Stimulated activated CD8-positive, alpha-beta memory T cell treated with anti-CD3 and anti-CD28 coated beads, Interleukin-4, amount 100 ng/mL, for 24 hours (primary cell): ENCODE measurements at places on chromosomes 2 and 18.

DNA sequence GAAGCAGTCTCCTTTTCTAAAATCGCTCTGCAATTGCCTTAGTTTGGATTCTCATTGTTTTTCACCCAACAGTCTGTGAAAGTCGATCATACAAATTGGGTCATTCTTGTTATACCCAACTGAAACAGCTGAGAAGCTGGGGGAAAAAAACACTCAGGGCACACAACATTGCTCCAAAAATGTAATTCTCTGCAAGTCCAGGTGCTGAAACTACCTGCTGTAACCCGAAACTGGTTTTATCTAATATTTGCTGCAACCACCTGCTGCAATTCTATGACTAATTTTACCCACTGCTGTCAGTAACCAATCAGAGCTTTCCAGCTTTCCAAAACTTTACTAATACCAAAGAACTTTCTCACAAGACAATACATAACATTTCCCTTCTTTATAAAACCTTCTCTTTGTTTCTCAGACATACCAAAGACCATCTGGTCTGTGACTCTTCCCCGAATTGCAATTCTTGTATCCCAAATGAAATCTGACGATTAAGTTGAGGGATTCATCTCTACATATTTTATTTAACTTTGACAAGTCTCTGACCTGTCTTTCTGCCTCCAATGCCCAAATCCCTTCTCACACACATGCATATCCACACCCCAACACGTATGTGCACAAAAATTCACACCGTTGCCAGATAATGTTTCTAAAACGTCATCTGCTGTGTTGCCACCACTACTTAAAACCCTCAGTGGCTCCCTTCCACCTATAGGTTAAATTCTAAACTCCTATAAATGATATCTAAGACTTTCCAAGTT is 198.3 kb downstream of the PIEZO2 start:
- DNase-seq, result no peak

- no peak for DNase-seq
These were observed 72.7 kb upstream of the GLS start for GRCh38 chr2:190807886-190808285.

- DNase-seq, result no peak
These were observed 136.3 kb upstream of the SLC39A10 start for GRCh38 chr2:195520671-195521155.

DNA sequence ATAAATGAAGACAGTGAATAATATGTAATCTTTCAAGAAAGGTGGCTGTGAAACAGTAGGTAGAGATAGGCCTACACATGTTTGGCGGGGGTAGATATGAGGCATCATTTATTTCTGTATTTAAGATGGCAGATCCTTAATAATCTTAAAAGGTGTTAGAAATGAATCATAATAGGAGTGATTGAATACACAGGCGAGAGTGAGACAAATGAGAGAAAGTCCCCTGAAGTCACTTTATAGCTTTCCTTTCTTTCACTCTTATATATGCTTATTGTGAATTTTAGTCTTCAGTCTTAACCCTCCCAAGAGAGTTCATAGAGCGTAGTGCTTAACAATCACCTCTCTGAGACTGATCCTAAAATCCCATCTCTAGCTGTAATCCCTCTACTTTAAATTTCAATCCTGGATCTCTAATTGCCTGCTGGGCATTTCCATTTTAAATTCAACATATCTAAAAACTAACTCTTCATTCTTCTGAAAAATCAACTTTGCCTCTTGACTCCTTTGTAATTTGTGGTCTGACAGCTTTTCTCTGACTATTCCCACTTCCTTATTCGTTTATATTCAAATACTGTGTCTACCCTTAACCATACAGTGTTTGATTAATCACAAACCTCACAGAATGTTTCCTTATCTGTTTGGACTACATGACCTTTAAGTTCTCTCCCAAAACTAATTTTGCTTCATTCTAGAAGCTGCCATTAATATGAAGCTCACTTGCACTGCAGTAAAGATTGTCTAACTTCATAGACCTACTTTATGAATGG is 463.7 kb upstream of the FSIP2 start:
- DNase-seq, result no peak

DNA sequence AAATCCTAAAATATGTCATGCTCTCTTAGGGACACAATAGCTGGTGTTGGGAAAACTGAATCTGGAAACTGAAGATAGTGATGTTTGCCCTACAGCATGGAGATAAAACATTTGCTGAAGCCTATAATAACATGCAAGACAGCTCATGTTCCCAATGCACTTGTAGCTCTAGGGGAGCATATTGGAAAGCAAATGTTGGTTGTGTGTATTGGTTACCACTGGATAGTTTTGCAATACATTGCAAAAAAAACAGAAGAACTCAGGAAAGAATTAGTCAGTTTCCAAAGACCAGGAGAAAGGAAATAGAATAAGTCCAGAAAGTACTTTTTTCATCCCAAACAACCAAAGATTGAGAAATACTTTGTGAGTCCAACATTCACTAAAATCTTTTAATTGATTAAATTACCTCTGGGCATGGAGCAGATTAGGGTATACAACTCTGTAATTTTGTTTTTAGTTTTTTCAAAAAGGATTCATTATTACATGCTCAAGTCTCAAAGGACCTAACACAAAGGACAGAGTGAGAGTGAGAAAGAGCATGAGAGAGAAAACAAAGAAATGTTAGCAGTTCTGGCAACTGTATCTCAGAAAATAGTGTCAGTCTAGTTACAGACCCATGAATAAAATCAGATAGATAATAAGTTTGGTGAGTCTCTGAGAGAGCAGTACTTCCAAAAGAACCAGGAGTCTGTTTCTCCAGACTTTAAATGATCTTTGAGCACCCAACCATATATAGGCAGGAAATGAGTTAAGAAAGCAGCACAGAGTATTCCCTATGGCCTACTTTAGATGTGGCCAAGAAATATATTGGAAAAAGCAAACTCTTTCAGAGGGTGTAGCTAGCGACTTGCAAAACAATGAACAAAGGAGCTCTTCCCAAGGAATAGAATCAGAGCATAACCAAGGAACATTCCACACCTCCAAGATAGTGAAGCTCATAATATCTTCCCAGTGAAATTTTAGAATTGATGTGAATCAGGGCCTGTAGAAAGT is 36.6 kb upstream of the COL3A1 start:
- no peak for DNase-seq

DNA sequence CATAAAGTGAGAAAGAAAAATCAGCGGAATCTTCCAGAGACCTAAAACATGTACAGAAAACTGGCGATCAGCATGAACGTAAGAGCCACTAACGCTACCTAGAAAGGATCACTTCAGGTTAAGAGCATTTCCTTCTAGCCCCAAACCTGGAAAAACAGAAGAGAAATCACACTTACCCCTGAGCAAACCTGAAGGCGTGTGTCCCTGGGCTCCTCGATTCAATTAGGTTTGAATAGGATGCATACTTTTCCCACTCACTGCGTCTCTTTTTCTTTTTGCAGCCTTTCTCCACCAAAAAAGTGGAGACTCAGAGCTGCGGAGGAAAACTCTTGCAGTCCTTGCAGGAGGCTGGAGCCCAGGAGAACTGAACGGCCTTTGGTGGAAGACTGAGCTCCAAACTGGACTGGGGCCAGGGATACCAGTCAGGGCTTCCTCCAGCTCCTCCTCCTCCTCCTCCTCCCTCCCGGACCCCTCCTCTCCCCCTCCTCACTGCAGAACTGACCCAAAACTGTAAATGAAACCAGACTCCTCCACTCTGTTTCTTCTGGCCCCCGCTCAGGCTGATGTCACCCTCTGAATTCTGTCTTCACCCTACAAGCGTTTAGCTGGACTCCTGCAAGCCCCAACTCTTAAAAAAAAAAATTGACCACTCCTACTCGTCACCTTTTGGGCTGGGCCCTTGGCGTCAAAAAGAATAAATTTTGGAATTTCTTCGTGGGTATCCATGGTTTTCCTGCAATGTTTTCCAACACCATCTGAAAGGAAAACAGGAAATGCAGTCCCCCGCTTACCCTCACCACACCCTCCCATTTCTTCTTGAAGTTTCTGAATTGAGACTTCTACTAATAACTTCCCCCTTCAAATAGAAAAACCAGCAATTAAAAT is at the start of gene COL6A3:
Gene COL6A3, minus strand, starts transcription at position 388 of the 885 bp plus-strand sequence. CDS start 17,347 bp downstream, outside the sequence.
- DNase-seq, result no peak

DNA sequence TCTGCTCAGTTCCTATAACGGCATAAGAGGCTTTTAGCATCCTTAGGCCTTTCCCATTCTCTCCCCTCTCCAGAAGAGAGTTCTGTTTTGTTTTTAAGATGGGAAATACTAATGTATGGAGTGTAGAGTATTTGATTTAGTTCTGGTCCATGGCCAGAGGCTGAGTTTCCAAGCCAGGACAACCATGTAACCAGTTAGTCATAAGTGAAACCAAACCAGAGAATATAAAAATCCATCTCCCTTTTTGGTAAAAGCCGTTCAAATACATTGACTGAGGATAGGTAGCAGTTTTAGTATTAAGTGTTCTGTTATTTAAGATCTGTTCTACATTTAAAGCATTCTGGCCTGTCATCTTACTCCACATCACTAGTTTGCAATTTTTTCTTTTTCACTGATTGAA is 3.1 kb downstream of the PSMD1 start:
- DNase-seq, result no peak

GRCh38 chr2:11410101-11410500 is 55.9 kb downstream of the E2F6 start:
- DNase-seq, result no peak

DNA sequence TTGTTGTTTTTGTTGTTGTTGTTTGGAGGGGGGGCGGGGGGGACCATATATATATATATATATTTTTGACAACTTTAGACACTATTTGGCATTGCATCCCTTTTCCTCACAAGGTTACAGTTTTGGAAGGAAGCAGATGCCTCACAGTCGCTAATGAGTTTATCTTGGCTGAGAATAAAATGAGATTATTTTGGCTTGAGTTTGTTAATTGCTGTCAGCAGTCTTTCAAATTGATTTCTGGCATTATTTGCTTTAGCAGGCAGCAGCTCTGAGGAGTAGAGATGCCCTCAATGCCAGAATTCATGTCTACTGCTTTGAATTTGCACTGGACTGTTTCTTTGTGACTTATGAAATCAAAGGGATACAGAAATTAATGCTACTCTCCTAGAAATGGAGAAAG is 595.2 kb upstream of the HNMT start:
- no peak for DNase-seq
